ENCODE measurements at places on chromosomes 11 and 22.

DNA sequence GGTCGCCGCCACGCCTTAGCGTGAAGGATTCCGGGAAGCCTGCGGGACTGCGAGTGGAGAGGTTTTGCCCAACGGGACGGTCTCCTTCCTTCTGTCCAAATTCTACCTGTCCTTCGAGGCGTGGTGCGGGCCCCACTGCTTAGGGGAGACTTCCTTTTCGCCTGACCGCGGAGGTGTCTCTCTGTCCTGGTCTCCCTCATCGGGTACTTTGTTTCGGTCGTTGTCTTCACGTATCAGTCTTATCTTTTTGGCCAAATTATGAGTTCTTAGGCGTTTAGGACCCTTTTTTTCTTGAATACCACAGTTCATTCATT, 388 bp downstream of the HINFP start:
- no peak for DNase-seq

DNA sequence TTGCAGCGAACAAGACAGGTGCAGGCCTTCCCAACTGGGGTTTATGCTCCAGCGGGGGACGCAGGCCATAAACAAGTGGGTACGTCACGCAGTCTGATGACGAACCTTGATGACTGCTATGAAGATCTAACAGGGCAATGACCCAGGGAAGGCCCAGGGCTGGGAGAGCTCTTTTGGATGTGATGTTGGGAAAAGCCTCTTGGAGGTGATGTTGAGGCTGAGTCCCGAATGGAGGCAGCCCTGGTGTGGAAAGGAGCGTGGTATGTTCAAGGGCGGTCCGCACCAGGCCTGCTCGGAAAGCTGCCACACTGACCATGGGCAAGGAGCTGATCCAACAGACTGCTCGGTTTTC, 5.8 kb downstream of the FADS2 start:
- no peak for DNase-seq

DNA sequence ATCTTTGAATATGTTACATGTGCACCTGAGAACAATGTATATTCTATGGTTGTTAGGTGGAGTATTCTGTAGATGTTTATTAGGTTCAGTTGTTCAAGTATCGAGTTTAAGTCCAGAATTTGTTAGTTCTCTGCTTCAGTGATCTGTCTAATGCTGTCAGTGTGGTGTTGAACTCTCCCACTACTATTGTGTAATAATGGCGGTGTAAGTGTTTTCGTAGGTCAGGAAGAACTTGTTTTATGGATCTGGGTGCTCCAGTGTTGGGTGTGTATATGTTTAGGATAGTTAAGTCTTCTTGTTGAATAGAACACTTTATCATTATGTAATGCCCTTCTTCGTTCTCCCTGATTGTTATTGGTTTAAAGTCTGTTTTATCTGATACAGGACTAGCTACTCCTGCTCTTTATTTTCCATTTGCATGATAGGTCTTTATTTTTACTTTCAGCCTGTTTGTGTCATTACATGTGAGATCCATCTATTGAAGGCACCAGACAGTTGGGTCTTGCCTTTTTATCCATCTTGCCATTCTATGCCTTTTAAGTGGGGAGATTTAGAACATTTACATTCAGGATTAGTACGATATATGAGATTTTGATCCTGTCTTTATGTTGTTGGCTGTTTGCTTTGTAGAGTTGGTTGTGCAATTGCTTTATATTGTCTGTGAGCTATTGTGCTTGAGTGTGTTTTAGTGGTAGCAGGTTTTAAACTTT, 121.6 kb downstream of the DDX10 start:
- no peak for DNase-seq

- peak; percentile 87 for DNase-seq
Observed at GRCh38 chr11:63866211-63866610, 27.3 kb downstream of the MARK2 start.

DNA sequence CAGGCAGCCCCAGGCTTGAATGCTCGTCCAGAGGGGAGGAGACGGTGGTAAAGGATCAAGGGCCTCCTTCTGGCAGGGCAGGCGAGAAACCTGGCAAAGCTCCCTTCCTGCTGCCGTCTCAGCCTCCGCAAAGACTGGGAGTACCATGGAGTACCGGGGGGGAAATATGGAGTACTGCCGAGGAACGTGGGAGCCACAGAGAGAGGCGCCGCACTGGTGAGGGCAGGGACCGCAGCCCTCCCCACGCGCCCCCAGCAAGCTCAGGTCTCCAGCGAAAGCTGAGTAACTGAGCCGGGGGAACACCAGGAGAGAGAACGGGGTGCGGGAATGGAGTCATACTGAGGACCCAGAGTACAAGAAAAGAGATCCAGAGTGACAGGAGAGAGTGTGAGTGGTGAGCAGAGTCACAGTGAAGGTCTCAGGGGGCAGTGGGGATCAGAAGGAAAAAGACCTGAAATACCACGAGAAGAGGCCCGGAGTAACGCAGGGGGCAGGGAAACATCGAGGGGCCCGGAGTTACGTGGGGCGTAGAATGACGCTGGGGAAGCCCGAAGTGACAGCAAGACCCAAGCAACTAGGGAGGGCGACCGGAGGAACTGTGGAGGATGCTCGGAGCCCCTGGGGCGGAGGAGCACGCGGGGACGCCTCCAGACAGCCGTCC, 740 bp downstream of the EML3 start:
- no peak for DNase-seq

Measured in CD4-positive, alpha-beta T cell treated with Interleukin-2 at 100 ng/mL for 4 hours (primary cell).